ENCODE measurements at places on chromosomes 11 and 22. TPM values are rescaled to one million over a fixed set of nuclear protein-coding genes. Genes with fewer than 3 reads are reported as not detected.

- DNase-seq = no peak
Measured at GRCh38 chr11:100641456-100641855, 45.6 kb upstream of the ARHGAP42 start.

DNA sequence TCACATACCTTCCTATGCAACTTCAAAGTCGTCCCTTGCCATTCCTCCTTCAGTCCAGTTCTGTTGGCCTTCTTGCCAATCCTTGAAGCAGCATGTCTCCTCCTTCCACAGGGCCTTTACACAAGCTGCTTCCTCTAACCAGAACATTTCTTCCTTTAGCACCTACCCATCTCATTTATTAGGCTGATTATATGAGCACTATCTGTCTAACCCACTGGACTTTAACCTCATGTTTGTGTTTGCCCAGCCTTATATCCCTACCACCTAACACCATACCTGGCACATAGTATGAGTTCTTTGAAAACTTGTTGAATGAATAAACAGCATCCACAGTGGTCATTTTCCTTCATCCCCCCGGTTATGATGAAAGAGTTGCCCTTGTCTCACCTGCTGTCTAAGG lies 154.4 kb downstream of the WNT11 start:
- no peak for DNase-seq

GRCh38 chr11:83191986-83192385 lies 1.5 kb upstream of the ANKRD42 start:
- no peak for DNase-seq

GRCh38 chr11:19906126-19906525 lies 193.5 kb downstream of the NAV2 start:
- DNase-seq = no peak

DNA sequence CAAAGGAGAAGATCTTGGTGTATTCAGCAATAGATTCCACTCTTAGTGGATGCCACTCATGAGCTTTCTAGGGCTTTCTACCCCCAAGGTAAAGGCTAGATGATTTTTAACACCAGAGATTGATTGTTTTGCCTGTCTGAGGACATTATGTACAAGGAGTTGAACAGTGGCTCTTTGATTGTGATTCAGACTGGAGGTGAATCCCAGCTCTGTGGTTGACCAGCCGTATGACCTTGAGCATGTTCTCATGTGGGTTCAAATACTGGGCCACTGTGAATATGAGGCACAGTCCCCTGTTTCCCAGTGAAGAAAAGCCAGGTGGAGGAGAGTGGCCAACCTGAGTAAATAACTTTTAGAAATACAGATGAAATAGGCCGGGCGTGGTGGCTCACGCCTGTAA lies 24.0 kb upstream of the PARVB start:
- no peak for DNase-seq

DNA sequence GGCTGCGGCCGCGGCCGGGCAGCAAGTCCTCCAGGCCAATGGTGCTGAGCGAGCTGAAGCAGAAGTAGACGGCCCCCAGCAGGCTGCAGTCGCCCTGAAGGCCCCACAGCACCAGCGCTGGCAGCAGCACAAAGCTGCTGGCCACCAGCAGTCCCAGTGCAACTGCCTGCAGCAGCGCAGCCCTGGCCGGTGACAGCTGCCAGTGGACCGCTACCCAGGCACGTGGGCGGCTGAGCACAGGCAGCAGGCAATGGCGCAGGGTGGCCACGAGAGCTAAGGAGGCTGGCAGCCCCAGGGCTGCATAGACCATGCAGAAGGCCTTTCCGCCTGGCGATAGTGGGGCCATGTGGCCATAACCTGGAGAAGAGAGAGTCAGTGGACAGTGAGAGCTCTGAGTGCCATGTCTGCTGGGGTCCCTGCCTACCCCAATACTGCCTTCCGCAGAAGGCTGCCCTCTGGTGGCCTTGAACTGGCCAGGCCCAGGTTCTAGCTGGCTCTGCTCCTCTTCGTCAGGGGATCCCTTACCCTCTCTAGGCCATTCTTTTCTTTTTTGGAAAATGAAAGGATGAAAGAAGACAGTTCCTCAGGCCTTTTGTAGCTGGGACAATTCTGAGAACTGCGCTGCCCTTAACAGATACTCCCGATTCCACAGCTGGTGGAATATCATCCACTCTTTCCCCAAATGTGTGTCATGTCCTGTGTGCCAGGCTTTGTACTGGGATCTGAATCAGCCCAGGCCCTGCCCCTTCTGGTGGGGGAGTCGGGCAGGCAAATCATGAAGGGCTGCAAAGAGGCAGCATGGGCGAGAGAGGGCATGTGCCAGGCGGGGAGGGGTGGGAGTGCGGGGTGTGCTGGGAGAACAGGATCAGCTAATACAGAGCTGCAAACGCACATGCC lies 1.8 kb downstream of the KCNK7 start:
- DNase-seq = no peak

DNA sequence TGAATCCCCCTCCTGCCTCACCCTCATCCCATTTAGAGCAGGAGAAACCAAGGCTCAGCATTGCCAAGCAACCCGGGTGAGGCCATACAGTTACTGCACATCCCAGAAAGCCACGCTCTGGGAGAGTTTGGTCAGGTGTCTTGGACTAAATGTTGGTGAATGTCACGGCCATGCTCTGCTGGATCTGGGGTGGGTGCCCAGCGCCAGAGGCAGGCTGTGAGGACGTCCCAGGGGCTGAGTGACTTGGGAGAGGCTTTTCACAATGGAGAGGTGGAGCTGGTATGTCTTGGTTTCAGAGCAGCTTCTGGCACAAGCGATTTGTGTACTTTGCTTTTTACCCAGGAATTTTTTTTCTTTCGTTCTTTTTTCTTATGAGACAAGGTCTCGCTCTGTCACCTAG lies 6.6 kb downstream of the SERHL2 start:
- DNase-seq = no peak

GRCh38 chr11:109527496-109527895 lies 105.5 kb downstream of the C11orf87 start:
- no peak for DNase-seq

DNA sequence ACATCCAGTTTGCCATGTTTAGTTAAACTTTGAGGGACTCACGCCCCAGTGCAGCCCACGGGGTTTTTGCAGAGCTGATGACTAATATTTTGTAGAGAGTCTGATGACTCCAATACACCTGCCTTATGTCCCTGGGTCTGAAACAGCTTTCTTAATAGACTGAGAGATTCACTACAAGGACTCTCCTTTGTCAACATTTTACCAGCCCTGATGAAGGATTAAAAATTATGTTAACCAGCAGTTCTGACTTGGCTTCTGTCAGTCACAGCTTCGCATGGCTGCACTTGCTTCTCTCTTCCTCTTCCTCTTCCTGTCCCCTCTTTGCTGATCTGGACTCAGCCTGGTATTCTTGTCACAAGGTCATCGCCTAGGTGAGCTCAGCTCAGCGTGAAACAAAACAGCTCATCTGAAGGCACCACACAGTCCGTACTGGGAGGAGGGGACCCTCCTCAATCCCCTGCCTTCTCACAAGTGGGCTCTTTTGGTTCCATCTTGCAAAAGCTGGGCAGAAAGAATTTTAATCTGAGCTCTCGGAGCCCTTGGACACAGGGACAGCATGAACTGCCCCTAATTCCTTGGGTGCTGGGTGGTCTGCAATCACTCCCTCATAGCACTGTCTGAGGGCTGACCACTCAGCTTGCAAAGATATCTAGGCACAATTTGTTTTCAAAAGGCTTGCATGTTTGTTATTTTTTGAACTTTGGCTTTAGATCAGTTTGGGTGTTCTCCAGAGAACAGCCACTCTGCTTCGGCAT lies 38.1 kb upstream of the POU2AF1 start:
- no peak for DNase-seq

- no peak for DNase-seq
Measured at GRCh38 chr11:117792992-117793391, 4.0 kb downstream of the DSCAML1 start.

DNA sequence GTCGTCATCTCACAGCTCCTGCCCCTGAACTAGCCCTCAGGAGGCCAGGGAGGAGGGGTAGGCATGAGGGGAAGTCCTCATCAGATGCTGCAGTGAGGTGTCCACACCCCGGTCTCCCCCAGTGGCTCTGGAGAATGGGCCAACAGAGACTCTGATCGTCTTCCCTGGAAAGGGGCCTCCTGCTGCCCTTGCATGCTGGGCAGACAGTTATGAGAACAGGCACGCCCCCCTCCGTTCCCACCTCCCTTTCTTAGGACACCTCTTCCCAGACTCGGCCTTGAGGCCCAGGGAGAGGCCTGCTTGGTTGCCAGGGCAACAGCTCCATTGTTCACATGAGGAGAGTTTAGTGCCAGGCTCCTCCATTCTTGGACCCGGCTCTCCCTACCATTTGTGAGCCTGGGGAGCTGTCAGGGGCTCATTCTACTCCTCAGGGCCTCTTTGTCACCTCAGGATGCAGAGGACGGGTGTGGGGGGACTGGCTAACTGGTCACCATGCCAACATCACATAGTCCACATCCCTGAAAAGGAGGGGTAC lies 157.7 kb downstream of the TTC17 start:
- no peak for DNase-seq

DNA sequence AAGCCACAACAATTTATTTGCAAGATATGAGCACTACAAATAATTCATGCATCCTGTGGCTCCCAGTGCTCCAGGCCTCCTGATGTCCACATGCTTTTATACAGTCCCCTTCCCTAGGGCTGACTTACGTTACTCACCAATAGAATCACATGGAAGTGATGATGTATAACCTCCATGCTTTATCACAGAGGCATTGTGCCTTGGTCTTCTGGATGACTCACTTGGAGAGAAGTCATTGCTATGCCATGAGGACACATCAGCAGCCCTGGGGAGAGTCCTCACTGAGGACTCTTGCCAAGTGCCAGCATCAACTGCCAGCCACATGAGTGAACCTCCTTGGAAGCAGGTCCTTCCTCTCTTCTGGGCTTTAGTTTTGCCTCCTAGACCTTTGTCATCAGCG lies 22.0 kb upstream of the IGSF9B start:
- no peak for DNase-seq

DNA sequence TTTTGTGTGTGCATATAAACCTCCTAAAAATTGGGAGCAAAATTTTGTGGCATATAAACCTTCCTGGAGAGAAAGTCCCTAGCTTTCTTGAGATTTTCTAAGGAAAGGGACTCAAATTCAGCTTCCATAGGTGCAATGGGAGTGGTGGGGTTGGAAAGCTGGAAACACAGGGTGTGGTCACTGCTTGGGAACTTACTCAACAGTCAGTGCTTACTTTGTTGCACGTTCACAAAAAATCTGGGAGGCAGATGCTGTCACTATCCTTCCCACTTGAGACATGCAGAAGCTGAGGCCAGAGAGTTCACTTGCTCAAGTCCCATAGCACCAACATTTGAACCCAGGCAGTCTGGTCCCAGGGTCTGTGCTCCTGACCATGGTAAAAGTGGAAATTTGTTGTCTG lies 3.9 kb upstream of the CATSPERZ start:
- DNase-seq = no peak

DNA sequence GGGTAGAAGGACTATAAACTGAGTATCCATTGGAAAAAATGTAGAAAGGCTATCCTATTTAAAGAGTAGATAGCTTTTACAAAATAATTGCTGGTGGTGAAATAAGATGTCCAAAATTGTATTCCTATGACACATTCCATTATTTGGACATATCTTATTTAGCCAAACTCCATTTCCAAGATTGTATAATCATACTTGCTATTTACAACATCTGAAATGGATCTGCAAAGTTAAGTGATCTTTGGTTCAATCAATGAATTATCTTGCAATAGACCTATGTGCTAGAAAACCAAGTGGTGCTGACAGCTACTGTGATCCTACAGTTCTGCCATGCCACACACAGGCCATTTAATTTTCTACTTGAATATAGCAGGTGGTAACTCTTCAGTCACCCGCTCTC lies 11.0 kb upstream of the BLID start:
- DNase-seq = no peak

The OR9Q1 gene
- total RNA-seq = not detected

The E2F8 gene
- total RNA-seq = 5.3 TPM

The PRG3 gene
- not detected for total RNA-seq

The LDHAL6A gene
- not detected for total RNA-seq

The MB gene
- total RNA-seq = 0.79 TPM

The DPP3 gene
- total RNA-seq = 210 TPM

The LRRC10B gene
- total RNA-seq = 6.3 TPM

The OR4A16 gene
- total RNA-seq = not detected

The EHD1 gene
- total RNA-seq = 118 TPM

The RIMBP3C gene
- total RNA-seq = not detected
